Stimulated activated CD8-positive, alpha-beta memory T cell treated with anti-CD3 and anti-CD28 coated beads, Interleukin-4, amount 100 ng/mL, for 4 hours (primary cell): ENCODE measurements at places on chromosomes 7 and 10.

DNA sequence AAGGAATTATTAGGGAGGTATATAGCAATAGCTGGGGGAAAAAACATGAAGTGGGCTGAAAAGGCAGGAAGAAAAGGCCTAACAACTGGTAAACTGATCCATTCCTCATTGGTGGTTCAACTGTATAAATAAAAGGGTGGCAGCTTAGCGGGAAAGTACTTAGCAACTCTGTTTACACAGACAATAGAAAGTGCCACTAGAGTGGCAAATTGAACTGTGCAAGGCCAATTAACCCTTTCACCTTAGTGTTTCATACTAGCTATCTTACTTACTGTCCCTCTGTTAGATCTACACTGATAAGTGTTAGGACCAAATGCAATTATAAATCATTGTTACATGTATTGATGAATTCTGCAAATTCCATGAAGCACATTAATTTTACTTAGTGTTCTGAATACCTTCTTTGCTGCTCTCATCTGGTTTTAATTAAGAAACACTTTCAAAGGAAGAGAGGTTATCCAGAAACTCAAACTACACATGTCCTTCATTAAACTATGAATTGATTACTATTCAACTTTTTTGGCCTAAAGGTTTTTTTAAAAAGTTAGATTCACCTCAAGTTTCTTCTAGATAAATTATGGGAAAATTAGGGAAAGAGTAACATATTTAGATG, 28.0 kb downstream of the DNAJC1 start:
- no peak for DNase-seq

- DNase-seq, result no peak
Observed at GRCh38 chr7:33965183-33965744, 59.9 kb downstream of the BMPER start.

DNA sequence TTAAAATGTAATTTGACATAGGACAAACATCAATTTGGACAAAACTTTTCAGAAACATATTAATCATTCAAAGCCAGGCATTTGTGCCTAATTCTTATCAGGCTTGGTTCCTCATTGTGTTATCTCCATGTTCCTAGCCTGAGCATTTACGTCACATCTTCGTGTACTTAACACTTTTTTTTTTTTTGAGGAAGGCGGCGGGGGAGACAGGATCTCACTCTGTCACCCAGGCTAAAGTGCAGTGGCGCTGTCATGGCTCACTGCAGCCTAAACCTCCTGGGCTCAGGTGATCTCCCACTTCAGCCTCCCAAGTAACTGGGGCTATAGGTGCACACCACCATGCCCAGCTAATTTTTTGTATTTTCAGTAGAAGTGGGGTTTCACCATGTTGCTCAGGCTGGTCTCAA, 19.8 kb downstream of the HNRNPA2B1 start:
- no peak for DNase-seq

DNA sequence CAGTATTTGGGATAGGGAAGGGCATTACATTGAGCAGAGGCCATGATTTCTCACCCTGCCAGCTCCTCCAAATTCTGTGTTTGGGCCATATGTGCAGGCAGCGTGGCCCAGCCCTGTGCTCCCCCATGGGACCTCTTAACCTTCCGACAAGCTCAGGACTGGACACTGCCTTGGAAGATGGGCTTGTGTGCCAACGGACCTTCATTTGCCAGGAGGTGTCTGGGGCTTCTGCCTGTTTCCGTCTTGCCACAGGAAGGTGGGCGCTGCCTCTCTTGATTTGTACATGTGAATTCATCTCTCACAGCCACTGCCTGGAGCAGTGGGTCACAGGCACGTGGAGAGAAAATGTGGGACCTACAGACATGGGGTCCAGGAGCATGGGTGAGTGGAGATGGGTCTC, 272.6 kb downstream of the CCSER2 start:
- DNase-seq, result no peak

GRCh38 chr10:103757531-103758293, 97.7 kb downstream of the SH3PXD2A start:
- DNase-seq, result no peak

DNA sequence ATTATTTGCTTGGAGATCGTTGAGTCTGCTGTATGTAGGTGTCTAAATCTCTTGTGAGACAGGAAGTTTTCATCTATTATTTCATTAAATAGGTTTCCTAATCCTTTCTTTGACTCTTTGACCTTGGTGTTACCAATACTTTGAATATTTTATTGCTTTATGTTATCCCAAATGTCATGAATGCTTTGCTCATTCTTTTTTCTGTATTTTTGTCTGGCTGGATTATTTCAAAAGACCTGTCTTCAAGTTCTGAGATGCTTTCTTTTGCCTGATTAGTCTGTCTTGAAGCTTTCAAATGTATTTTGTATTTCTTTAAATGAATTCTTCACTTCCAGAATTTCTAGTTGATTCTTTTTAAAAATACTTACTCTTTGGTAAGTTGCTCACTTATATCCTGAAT, 27.3 kb downstream of the UBE3C start:
- DNase-seq, result no peak

GRCh38 chr10:985361-985760, 2.9 kb upstream of the GTPBP4 start:
- DNase-seq, result no peak

GRCh38 chr10:132783165-132783939, 2.6 kb downstream of the NKX6-2 start:
- DNase-seq, result no peak

DNA sequence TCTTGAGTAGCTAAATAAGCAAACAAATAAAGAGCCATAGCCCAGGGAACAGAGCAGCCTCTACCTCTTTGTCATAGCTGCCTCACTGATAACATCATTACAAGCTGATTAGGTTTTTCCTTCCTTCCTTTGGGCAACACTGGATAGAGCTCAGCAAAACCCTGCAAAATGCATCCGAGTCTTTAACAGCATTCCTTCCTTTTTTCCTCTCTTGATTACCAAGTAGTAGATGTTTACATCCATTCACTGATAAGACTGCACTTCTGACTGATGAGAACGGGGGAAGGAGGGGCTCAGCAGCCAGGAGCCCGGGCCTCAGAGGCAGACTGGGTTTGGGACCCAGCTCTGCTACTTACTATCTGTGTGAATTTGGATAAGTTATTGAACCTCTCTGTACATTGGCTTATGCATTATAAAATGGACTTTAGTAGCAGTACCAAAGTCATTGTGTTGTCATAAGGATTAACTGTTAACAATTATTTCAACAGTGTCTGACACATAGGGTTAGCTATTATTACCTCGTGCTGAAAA, 214.2 kb downstream of the ANK3 start:
- DNase-seq, result no peak

DNA sequence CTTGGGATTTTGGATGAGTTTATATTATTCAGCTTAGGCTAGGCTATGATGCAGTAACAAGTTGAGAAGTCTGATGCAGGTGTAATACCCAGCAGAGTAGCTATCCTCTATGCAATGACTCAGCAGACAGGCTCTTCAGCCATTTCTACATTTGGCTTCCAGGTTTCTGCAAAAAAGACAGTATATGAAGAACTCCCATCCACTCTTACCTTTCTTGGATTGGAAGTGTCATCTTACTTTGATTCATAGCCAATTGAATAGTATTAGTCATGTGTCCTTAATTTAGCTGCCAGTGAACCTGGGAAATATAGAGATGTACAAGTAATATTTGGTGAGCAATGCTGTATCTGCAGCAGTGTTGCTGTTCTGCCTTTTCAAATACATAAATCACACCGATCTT, 127.8 kb upstream of the NPSR1 start:
- no peak for DNase-seq

DNA sequence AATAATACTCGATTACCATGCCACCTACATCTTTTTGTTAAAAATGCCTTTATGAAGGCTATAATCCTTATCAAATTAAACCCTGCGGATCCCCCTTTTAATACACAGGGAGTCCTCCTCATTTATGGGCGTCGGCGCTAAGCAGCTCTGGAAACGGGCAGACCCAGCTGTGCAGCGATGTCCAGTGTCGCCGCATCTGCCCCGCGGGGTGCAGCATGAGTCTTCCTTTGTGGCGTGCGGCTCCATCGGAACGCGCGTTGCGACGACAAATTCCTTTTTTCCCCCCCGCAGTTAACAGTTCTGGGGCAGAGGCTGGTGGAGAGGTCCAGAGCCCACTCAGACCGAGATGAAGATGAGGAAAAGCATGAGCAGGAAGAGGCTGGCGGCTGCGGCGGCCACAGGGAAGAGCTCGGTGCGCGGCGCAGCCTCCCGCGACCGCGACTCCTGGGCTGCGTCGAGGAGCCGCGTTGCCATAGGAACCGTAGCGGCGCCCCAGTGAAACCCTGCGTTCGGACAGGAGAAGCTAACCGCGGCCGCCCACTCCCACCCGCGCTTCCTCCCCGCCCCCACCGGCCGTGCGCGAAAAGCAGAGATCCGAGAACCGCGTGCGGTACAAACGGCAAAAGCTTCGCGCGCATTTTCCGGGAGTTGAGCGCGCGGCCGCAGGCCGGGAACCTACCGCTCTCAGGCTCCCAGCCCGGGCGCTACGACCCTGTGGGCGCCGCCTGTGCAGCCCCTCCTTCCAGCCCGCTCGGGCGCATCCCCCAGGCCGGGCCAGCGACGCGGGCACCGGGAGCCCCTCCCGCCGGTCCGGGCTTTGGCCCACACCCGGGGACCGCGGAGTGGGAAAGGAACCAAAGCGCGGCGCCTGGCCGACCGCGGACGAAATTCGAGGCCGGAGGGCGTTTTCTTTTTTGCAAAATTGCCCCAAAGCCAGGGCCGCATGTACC, 130.6 kb downstream of the SPAG6 start:
- no peak for DNase-seq

DNA sequence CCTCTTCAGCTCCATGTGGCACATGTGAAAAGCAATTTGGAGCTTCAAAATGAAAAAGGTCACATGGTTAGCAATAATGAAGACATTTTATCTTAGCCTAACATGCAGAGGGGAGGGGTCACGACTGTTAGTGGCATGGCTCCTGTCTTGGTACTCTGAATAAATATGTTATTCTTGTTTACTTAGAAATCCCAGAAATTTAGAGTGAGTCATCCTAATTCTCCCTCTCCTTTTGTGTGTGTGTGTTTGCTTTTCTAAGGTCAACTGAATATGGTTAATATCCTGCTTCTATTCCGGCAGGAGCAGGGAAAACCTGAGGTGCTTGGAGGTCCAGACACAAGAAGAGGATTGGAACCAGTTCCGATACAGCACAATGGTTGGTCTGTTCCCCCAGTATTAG, 17.6 kb downstream of the BCCIP start:
- no peak for DNase-seq

DNA sequence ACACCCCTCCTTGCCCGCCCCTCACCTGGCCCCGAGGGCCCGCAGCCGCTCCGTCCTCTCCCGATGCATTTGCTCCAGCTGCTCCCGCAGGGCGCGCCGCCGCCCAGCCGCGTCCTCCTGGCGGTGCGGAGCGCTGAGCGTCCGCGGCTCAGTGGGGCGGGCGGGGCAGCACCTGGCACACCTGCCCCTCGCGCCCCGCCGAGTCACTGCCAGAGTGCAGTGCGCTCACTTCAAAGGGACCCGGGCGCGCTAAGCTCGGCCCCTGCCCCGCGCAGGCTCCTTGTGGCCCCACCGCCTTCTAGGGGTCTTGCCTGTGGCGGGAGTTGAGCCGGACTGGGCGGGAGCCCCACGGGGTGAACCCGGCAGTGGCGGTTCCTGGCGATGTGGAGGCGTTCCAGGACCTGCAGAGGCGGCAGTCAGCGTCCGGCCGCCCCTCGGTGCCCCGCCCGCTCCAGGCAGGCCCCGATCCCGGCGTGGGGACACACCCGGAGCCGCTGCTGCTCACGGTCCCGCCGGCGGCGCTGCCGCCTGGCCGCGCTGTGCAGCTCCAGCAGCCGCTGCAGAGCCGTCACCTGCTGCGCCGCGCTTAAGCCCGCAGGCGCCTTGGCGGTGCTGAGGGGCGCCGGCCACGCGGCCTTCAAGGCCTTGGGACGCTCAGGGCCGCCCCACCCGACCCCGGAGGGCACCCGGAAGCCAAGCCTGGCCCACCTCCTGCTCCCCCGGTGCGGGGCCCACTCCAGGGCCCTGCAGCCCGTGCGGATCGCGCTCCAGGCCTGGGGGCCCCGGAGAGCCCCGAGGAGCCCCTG, 6.7 kb downstream of the ATP6V1F start:
- no peak for DNase-seq

DNA sequence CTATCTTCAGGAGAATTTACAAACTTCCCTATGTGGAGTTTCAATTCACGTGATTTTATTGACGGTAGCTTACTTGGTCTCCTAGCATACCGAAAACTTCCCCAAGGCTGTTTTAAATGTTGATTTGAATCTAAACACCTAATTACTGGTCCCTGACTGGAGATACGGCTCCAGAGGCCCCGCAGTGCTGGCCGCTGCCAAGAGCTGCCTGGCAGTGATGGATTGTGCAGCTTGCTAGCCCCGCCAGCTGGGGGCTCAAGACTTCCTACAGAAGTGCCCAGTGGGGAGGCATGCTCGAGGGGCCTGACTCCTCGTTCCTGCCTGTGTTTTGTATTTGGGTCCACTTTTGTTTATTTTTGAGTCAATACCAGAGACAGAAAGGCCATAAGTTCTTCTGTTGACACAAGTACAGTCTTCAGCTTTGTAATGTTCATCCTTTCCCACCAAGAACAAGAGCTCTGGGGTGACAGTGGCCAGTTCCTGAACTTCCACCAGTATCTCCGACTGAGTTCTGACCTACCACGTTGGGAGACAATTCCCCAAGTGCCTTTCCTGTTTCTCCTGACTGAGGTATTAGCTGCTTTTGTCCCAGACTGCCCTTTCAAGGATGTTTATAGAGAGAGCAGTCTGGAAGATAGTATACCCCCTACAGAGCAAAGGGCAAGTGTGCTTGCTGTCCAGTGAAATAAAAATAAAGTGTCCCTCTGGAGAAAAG, 80.7 kb upstream of the CXCL12 start:
- no peak for DNase-seq

- DNase-seq, result no peak
Observed at GRCh38 chr10:86341361-86341811, 25.2 kb downstream of the GRID1 start.

- DNase-seq, result no peak
Observed at GRCh38 chr7:124457841-124458240, 307.8 kb downstream of the GPR37 start.
